ENCODE measurements at places on chromosomes 2 and 18.

DNA sequence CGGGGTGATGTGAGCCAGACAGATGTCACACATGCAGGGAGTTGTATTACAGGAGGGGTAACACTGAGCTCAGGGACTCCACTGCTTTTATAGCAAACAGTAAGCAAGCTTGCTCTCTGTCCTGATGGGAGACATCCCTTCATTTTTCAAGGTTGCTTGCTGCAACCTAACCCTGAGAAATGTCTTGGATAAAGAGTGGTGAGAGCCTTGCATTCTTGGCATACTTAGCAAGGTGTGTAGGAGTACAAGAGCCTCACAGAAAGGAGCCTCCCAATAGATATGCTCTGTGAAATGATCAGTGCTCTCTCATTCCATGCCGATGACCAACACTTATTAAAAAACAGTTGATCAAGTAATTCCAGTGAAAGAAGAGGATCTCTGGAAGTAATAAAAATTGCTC, 8.1 kb downstream of the PFN4 start:
- no peak for DNase-seq

GRCh38 chr18:52077251-52077983, 262.6 kb upstream of the DCC start:
- no peak for DNase-seq

DNA sequence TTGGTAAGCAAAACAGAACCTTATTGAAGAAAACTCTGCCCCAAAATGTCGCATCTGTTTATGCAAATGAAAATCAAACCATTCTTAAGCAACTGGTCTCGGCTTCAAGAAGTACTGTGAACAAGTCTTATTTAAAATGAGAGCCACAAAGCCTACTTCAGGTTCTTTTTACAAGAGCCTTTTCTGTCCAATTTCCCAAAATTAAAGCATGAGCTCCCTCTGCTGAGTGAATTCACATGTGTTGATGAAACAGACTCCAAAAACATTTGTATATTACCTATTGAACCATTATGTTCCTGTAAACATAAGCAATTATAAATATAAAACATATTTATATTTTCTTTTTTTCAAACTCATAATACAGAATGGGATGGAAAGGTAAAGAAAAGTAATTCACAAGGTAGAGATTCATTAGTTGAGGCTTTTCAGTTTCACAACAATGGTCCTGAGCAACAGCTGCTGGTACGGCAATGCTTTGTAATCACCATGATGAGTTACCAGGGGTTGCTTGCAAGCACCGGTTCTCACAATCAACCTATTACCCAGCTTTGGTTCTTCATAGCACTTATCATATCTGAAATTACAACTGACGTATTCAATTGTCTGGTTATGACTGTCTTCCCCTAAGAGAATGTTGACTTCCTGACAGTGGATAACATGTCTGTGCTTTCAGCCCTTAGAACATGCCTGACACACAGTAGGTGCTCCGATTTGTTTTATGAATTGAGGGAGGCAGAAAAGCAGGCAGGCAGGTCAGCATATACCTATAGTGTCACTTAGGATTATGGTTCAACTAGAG, 108.4 kb upstream of the BZW1 start:
- peak; percentile 64 for DNase-seq

DNA sequence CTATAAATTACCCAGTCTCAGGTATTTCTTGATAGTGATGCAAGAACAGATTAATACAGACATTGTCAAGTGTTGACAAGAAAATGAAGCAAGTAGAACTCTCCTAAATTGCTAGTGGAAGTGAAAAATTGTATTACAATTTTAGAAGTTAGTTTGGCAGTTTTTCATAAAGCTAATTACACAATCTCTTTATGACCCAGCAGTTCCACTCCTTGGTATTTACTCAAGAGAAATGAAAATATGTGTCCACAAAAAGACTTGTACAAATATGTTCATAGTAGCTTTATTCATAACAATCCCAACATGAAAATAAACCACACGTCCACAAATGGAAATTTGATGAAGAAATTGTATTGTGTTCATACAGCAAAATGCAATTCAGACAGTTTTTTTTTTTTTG, 49.4 kb downstream of the PDE1A start:
- DNase-seq = no peak

DNA sequence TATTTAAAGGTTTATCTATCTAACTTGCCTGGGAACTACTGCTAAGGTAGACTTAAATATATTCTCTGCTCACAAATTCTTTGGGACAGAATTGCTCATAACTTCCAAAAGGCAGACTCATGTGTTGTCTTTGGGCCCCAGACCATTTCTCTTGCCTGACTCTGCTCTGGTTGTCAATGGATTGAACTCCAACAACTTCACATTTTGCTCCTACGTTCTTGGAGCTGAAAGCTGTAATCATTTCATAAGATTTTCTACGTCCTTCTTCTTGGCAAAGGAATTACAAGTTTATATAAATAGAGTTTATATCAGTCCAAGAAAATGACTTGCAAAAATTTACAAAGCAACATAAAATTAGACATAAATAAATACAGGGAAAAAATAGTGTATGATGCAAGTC, 32.9 kb upstream of the PPM1B start:
- no peak for DNase-seq

GRCh38 chr2:1947316-1947715, 203.0 kb upstream of the PXDN start:
- DNase-seq = no peak

GRCh38 chr2:161028581-161028980, 131.6 kb upstream of the TANK start:
- no peak for DNase-seq

GRCh38 chr2:68768951-68769350, 34.3 kb downstream of the ARHGAP25 start:
- DNase-seq = no peak

DNA sequence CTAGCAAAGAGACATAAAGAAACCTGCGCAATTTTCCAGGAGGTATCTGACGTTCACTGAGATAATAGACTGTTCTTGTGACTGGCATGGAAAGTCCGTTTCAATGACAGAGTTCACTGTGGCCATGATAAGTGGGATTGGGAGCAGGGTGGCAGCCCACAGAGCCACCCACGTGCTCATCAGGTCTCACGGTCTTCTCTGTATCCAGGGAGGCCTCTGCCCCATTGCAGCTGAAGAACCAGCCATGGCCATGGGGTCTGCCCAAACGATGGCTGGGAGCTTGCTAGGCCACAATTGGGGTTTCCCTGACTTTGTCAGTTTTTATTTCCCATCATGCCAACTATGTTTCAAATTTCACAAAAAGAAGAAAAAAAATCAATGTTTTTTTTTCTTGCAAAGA, 57.2 kb downstream of the PDCL3 start:
- no peak for DNase-seq

DNA sequence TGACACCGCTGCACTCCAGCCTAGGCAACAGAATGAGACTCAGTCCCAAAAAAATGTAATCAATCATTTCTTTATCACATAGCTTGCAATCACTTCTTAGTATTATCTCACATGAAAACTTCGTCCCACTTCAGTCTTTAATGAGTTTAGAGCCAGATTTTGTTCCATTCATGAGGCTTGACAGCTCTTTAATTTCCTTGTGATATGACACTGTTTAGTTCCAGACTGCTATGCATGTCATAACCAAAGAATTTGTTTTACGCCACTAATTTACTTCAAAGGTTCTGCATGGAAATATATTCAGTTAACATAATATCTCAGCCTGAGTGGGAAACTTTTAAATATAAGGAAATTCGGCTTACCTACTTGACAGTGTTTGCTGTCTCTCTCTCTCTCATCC, 113.1 kb downstream of the ZNF532 start:
- DNase-seq = no peak

GRCh38 chr2:2294183-2294690, 36.8 kb downstream of the MYT1L start:
- no peak for DNase-seq

GRCh38 chr2:38274286-38275276, 102.5 kb downstream of the ATL2 start:
- peak; percentile 50 for DNase-seq

All from spinal cord (tissue), 10 donors.